ENCODE measurements at places on chromosomes 12 and 14.

GRCh38 chr14:91752961-91753360 is 21.1 kb upstream of the CATSPERB start:
- DNase-seq, result no peak

GRCh38 chr14:52695481-52696091 is at the start of gene ERO1A:
Gene ERO1A, minus strand, starts transcription at chr14:52695558. Its CDS starts 77 bp downstream, at chr14:52695481.
- peak; percentile 51 for DNase-seq

- DNase-seq, result no peak
These were observed 35.1 kb upstream of the CLMN start for GRCh38 chr14:95354834-95355233.

GRCh38 chr14:60735416-60735815 is 855 bp downstream of the MNAT1 start:
- no peak for DNase-seq

GRCh38 chr12:122245553-122245952 is 19.7 kb upstream of the DIABLO start:
- DNase-seq, result no peak

- no peak for DNase-seq
These were observed 11.6 kb downstream of the OXA1L start for GRCh38 chr14:22778084-22778483.

DNA sequence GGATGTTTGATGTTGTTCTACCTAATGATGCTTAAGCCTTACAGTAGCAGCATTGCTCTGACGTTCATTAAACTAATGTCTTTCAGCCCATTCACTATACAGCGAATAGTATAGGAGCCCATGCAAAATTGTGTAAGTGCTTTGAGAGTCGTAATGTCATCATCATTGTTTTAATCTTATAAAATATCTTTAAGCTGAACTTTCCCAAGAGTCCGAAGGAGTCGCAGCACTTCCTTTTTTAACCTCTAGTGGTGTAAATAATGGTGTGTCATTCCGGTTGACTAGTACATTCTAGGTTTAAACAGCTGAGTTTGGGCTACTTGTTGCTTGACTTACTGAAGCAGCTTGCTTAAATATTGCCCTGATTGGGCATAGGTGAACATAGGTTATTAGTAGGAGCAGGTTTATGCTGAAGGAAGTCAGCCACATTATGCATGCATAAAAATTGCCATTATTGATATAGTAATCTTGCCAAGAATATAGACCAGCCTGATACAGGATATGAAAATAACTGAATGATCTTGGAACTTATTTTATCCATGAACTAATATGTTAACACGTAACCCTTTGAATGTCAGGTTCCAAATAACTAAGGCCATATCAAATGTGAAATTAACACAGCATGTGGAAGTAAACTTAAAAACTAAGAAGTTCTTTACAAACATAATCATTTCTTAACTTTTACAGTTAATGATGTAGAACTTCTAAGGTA is 2.6 kb downstream of the WNK1 start:
- no peak for DNase-seq

- DNase-seq, result no peak
These were observed 203.7 kb downstream of the SPTSSA start for GRCh38 chr14:34258318-34258717.

- DNase-seq, result no peak
These were observed 38.2 kb upstream of the FBLN5 start for GRCh38 chr14:91985521-91986255.

DNA sequence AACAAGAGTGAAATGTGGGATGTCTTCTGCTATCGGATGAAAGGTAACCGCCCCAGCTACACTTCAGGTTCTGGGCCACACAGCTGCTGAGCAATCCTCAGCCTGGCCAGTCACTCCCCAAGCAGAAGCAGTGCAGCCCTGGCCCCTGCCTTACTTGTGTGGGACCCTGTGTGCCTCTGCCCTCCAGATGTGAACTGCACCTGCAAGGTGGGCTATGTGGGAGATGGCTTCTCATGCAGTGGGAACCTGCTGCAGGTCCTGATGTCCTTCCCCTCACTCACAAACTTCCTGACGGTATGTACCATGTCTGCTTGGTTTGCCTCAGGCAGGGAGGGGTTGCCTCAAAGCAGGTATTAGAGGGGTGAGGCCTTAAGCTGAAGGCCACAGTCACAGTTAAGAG is 85.6 kb downstream of the NT5DC3 start:
- no peak for DNase-seq

DNA sequence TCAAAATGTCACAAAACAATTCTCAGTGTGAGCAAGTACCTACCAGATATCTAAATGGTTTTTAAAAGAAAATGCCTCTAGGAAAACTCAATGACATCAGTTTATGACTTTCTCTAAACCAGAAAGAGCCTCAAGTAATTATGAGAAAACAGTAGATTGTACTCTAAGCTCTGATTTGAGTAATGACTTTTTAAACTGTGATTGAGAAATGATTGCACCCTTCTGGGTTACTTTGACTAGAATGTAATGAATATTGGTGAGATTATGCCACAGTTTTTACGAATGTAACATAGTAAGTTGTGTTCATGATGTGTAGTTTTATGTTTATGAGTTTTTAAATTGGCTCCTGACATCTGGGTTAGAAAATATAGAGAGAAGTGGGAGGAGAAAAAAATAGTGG is 68.8 kb downstream of the ALX1 start:
- no peak for DNase-seq

All from stimulated activated CD8-positive, alpha-beta memory T cell treated with anti-CD3 and anti-CD28 coated beads, Interleukin-4, amount 100 ng/mL, for 24 hours (primary cell).